Activated naive CD8-positive, alpha-beta T cell treated with anti-CD3 and anti-CD28 coated beads for 36 hours (primary cell): ENCODE measurements at places on chromosomes 3 and 15. TPM values are rescaled to one million over a fixed set of nuclear protein-coding genes. Genes with fewer than 3 reads are reported as not detected.

GRCh38 chr3:189449084-189449483, 182.1 kb upstream of the TP63 start:
- DNase-seq: no peak

GRCh38 chr3:58184309-58184981, 26.3 kb downstream of the DNASE1L3 start:
- no peak for DNase-seq

DNA sequence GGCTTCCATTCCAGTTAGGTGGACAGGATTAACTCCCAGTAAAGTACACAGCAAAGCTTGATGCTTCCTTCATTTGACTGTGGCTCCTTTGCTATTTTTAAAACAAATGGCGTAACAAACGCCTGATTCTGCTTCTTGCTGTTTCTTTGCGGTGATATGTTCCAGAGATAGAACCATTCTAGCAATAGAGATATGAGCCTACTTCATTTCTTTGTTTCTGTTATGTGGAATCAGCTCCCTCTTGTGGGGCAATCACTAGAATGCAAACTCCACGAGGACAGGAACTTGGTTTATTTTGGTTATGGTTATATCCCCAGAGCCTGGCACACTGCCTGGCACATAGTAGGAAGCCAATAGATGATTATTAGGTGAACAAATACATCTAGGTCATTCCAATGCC, 122.6 kb upstream of the SLC6A11 start:
- no peak for DNase-seq

DNA sequence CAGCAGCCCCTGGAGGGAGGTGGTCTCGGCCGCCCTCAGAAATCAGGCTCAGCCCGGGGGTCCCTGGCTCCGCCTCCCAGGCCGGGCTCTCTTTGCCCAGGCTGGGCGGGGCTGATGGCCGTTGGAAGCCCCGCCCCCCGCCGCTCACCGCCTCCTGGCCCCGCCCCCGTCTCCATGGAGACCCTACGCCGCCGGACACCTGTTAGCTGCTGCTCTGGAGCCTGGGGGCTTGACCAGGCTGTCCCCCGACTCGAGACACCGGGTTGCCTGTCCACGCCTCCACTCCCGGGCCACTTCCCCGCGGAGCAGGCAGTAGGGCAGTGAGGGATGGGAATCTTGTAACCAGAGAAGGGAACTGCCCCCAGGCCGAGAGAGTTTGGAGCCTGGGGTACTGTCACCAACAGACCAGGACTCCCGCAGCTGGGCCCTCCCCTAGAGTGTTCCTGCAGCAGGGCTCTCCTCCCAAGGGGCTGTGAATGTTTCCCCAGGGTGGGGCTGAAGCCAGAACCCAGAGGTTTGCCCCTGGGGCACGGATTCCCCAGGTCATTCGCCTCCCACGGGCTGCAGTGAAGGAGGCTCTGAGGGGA, 27.8 kb upstream of the RPL32 start:
- DNase-seq: peak; percentile 35

DNA sequence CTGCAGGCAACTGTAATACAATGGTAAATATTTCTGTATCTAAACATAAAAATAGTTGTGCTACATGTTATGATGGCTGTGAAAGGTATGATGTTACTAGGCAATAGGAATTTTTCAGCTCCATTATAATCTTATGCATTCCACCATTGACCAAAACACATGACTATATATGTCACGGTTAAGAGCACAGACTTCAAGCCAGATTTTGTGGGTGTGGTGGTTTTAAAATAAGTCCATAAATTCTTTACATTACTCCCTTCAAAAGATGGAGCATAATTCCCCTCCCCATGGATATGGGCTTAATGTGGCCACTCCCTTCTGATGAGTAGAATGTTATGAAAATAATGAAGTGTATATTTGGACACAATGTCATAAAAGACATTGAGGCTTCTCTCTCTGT, 88.4 kb upstream of the TBC1D5 start:
- DNase-seq: no peak

DNA sequence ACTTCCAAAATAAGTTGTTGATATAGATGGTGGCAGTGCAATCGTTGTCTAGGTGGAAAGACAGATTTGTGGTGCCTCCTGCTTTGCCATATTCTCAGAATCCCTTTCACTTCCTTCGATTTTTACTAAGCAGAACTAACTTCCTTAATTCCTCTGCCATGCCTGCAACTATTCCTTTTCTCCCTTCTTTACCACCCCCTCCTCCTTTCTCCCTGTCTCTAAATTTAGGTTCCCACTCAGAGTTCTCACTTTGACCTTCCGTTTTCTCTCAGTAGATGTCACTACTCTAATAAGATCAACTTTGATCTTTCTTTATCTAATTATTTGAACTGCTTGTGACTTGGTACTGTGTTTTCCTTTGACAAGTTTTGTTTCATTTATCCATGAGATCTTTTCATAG, 351.2 kb downstream of the LPP start:
- DNase-seq: no peak

DNA sequence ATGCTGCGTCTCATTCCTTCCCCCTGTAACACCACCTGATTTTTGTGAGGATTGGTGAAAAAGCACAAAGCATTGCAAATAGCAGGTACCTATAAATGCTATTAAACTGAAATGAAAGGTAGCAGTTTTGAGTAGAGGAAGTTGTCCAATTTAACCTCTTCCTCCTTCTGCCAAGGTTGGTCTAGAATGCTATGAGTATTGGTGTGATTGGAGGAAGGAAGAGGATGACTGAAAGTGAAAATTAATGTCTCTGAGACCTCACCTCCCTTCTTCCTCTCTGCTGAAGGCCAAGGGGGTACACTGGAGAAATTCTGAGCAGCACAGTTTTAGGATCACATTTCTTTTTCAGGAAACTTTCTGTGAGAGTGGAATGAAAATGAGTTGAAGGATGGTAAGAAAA, 94.4 kb downstream of the DTWD1 start:
- DNase-seq: no peak

GRCh38 chr15:77909182-77909940, 168.2 kb downstream of the TBC1D2B start:
- no peak for DNase-seq

GRCh38 chr3:71119171-71119570, 464.4 kb downstream of the FOXP1 start:
- no peak for DNase-seq

DNA sequence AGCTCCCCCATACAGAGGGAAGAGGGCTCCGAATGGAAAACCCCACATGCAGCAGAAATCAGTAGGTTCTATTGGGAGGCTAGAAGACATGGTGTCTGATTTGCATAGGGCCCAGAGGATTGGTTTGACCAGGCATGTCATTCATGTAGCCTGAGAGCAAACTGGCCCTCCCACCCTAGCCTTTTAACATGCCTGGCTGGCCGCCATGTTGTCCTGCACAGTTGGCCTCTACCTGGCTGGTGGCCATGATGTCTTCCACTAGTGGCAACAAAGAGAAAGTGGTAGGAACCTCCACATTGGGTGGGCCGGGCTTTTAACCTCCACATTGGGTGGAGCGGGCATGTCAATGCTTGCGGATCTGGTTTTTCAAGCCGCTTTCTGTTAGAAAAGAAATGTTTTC, 312.1 kb downstream of the TAFA4 start:
- DNase-seq: no peak

DNA sequence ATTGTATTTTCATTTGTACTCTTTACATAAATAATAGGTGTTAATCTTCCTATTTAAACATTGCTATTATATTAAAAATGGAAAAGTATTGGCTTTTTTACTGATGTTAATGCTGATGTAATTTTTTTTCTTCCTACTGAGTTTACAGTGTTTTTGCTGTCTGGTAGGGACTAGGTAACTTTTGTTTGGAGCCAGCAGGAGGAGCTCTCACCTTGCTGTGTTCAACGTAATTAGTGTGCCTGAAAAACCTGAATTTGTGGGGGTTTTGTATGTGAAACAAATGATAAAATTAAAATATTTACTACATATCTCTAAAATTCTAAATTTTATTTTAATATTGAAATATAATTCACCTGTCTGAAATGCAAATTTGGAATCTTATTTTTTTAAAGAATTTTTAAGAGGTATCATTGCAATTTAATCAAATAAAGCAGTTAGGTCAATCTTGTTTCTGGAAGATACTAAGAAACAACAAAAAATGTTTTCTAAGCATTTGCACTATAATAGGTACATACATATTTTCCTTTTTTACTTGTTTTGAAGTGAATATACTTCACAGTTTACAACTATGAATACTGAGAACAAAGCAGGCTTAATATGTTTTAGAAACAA, 48.8 kb downstream of the EPHA6 start:
- peak; percentile 2 for DNase-seq

GRCh38 chr3:85726241-85726640, 767.5 kb downstream of the CADM2 start:
- DNase-seq: no peak

- DNase-seq: no peak
Observed at GRCh38 chr3:25177041-25177440, 251.0 kb upstream of the RARB start.

DNA sequence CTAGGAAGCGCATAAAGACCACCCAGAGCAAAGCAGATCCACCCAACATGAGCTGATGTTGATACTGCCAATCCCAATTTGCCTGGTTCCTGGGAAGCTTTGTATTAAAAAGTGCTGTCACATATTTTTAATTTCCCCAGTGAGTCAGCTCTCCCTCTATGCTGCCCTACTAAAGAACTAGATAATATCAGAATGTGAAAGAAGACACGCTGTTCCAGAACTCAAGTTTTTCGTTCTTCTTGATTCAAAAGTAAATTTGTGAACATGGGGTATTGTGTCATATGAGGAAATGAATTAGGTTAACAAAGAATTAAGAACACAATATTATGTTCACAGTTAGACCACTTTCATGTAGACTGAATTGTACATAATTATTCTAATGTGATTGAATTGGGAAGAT, 734.2 kb upstream of the ALCAM start:
- DNase-seq: no peak

DNA sequence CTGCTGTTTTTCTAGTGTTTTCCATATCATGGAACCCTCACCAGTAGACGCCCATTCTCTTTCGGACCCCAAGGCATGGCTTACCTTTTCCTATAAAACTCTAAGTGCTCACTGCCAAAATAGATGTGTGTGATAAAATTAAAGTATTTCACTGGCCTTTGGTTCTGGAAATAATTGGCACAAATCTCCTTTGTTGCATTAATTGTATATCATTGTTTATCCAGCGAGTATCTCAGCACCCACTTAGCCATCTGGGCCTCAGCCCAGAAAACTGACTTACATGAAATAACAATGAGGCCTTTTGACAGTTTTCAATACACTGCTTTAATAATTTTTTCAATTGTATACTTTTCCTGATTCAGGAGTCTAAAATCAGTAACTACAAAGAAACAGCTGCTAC, 105.1 kb downstream of the MECOM start:
- DNase-seq: no peak

DNA sequence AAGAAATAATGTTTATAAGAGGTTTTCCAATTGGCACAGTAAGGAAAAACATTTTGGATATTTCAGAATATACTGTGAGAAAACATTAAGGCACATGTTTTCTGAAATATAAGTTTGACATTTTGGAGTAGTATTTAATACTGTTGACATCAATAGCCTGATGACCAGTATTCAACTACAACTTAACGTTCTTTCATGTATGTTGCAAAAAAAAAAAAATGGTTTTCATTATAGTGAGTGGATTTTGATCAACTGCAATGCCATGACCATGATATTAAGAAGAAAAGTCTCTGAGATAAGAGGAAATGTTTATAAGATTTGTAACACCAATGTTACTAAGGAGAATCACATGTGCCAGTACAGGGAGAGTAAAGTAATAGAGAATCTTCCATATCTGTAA, 252.8 kb upstream of the RORA start:
- no peak for DNase-seq

DNA sequence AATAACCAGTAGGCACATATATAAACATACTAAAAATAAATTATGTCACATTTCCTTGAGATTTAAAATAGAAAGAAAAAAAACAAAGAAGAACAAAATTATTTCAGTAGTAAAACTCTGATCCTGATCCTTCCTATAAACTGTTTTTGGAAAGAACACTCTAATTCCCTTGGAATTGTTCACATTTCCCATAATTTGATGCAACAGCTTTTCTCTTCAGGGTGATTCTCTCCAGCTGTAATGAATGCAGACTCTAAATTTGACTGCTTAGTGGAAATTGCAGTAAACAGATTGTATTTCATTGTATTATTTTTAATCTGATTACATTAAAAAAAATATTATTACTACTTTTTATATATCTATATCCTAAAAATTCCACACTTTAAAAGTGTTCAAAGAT, 70.2 kb upstream of the ABI3BP start:
- no peak for DNase-seq

DNA sequence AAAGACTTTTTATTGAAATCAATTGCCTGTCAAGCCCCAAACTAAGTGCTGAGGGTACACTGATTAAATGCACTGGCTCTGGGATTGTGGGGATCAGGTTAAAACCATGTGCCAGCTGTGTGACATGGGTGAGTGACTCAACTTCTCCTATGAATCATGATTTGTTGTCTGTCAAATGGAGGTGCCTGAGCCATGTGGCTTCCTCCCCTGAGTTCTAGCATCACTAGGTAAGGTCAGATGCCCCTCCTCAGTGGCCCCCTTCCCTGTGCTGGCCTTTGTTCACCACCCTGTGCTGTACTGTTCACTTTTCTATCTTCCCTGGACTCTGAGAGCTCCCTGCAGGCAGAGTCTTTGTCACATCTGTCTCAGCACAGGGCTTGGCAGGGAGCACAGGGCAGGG, 43.6 kb upstream of the ATP2B2 start:
- DNase-seq: peak; percentile 23

GRCh38 chr3:13046569-13047274, 26.5 kb downstream of the IQSEC1 start:
- no peak for DNase-seq

- DNase-seq: no peak
Observed at GRCh38 chr3:171199473-171199829, 172.9 kb upstream of the SLC2A2 start.

DNA sequence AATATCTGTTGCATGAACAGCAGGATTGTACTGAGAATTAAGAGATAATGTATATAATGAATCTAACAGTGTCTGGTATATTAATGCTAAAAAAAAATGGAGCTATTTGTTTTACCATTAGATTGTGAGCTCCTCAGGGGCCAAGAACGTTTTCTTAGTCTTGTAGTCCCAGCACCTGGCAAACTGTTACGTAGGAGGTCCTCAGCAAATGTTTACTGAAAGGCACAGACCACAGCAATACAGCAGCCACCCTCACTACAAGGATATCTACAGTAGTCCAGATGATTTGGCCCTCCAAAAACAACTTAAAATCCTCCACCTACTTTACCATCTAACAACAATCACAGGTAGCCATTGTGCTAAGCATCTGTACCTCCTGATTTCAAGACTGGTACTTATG, 59.7 kb downstream of the MSL2 start:
- DNase-seq: no peak

Gene LYZL4
- not detected for total RNA-seq

Gene PPP1R14D
- total RNA-seq: not detected

Gene CHL1
- total RNA-seq: not detected

Gene ANKUB1
- not detected for total RNA-seq

Gene PRR23B
- total RNA-seq: not detected

Gene UBR1
- total RNA-seq: 31.3 TPM

Gene USP4
- total RNA-seq: 63.3 TPM

Gene GP9
- not detected for total RNA-seq

Gene TMEM62
- total RNA-seq: 13.8 TPM

Gene NEK10
- total RNA-seq: 0.80 TPM

Gene A4GNT
- total RNA-seq: not detected

Gene PLCB2
- total RNA-seq: 40.8 TPM
